ENCODE measurements at places on chromosomes 7 and 10.

GRCh38 chr7:151865070-151865670, 11.7 kb downstream of the PRKAG2 start:
- no peak for DNase-seq

DNA sequence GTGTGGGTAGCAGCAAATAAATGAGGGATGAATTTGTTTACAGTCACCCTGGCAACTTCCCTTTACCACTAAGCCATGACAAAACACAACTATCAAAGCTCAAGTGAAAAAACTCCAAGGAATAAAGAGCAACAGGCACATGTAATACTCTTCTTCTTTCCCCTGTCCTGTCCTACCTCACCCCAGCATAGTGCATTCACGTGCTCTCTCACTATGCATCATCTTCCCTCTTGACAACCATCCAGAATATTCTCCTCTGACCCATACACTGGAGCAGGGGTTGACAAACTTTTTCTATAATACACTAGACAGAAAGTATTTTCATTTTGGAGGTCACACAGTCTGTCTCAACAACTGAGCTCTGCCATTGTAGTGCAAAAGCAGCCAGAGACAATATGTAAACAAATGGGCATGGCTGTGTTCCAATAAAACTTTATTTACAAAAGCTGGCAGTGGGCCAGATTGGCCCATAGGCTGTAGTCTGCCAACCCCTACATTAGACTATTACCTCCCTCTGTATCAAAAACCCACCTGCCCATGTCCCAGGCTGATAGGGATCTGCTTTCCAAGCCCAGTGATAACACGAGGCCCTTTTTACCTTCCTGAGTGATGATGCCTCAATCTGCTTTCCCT, 354.5 kb downstream of the FGFR2 start:
- DNase-seq: no peak

DNA sequence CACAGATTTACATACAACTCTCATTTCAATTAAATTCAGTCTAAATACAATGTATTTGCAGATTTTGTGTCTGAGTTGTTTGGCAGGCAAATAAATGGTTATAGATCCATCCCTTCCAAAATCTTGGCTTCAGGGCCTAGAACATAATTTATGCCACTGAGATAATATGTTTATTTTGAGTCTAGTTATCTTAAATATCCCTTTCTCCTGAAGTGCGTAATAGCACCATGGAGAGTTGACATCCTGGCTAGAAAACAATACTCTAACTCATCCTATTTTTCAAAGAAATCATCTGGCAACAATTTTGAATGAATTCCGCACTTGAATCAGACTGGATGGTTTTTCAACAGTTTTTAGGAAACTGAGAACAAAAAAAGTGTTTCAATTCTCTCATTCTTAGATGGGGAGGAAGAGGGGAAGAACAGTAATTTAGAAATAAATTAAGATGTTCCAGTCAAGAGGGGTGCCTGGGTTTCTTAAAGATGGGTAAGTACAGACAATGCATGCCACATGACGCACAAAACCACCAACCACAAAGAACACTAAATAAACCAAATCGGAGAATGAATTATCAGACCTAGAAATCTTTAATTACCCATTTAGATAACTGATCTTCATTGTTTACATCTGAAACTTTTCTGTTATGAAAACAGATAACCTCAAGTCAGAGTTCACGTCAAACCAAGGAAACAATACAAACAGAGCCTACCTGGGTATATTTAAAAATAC, 228.7 kb upstream of the PTN start:
- DNase-seq: no peak

DNA sequence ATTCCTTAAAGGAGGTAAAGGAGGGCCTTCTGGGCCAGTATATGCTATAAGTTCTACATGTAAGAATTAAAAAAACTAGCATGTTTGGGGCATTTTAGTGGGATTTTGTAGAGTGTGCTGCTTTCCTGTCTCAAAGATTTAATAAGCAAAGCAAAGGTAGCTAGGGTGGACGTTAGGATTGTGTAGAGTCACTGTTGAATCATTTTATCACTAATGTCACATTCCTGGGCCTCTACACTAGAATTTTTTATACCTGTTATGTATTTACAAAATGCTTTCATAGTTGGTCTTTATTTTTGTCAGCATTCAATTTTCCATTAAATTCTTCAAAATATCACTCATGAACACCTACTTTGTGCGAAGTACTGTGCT, 139.4 kb upstream of the PHYHIPL start:
- DNase-seq: no peak

- no peak for DNase-seq
These were observed 503.3 kb downstream of the SORCS1 start for GRCh38 chr10:106661133-106661766.

- no peak for DNase-seq
These were observed 33.2 kb downstream of the ABCC2 start for GRCh38 chr10:99815621-99816020.

- DNase-seq: no peak
These were observed 111.2 kb downstream of the RNLS start for GRCh38 chr10:88471899-88472298.

- DNase-seq: no peak
These were observed 194.1 kb downstream of the DGKI start for GRCh38 chr7:137652721-137653120.

GRCh38 chr10:109971634-109972033, 36.1 kb upstream of the ADD3 start:
- DNase-seq: no peak

DNA sequence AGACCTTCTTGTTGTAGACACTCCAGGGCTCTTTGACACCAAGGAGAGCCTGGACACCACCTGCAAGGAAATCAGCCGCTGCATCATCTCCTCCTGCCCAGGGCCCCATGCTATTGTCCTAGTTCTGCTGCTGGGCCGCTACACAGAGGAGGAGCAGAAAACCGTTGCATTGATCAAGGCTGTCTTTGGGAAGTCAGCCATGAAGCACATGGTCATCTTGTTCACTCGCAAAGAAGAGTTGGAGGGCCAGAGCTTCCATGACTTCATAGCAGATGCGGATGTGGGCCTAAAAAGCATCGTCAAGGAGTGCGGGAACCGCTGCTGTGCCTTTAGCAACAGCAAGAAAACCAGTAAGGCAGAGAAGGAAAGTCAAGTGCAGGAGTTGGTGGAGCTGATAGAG, 5.5 kb downstream of the GIMAP7 start:
- peak; percentile 42 for DNase-seq

- no peak for DNase-seq
These were observed 1.9 kb downstream of the SEMA4G start for GRCh38 chr10:100970914-100971811.

DNA sequence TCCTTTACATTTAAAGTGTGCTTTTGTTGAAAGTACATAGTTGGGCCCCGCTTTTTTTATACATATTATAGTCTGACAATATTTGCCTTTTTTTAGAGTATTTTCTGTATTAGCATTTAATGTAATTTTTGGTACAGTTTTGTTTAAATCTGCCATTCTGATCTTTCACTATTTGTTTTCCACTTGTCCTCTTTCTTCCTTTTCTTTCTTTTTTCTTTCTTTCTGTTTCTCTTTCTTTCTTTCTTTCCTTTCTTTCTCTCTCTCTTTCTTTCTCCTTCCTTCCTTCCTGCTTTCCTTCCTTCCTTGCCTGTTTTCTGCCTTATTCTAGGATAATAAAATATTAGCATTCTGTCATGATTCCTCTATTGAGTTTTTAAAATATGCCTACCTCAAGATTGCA, 9.5 kb downstream of the LIPK start:
- no peak for DNase-seq

- DNase-seq: no peak
These were observed 213.7 kb downstream of the GRID1 start for GRCh38 chr10:86152911-86153310.

DNA sequence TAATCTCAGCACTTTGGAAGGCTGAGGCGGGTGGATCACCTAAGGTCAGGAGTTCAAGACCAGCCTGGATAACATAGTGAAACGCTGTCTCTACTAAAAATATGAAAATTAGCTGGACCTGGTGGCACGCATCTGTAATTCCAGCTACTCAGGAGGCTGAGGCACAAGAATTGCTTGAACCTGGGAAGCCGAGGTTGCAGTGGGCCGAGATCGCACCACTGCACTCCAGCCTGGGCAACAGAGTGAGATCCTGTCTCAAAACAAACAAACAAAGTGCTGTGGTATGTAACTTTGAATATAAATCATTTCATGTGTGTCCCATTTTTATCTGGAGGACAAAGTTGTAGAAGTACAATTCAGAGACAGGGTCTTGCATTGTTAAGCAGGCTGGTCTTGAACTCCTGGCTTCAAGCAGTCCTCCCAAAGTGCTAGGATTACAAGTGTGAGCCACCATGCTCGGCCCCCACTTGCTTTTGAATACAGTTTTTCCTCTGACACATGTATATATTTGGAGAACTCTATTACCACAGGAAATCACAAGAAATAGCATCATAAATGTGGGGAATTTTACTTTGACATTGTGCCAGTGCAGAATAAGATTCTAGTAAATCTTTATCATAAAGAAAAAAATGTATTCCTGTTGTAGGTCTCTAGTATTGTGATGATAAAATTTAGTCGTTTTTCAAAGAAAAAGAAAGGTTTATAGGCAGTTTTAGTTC, 32.6 kb downstream of the PTPN12 start:
- no peak for DNase-seq

- no peak for DNase-seq
These were observed 9.0 kb upstream of the RASSF4 start for GRCh38 chr10:44950326-44951225.

DNA sequence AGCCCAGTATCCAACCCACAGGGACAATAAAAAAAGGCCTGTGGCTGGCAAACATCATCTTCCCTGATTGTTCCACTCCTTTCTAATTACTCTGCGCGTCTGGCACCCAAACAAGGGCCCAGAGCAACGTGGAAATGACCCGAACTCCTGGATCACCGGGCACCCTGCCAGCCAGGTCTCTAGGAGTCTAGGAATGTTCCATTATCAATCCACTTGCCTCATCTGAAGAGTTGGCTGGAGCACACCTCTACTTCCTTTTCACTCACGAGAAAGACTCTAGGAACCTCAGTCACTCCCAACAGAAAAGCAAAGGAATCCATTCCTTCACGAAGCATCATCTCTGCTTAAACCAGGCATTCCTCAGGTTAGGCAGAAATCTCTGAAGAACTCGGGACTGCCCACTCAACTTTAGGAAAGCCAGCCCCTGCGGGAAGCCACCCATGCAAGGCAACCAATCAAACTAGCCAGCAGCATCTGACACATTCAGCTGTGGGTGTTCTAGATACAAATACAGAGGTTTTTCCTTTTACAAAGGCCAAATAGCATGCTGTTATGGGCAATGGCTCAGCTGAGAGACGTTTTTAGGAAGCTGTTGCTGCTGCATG, 37.7 kb downstream of the ATXN7L1 start:
- DNase-seq: no peak

DNA sequence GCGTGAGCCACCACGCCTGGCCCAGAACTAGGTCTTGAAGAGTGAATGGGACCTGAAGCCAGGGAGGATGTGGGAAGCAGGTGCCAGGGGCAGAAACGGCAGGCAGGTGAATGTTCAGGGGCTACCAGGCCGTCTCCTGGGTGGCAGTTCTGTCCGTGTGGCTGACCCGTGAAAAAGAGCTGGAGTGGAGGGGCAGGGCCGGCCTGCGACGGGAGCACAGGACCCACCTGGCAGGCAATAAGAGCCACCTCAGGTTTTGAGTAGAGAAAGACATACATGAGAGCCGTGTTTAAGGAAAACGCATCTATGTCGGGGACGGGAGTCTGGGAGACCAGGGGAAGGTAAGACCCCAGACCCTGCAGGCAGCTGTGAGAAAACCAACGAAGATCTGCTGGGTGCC, 70.7 kb upstream of the ATP6V0A4 start:
- DNase-seq: no peak

DNA sequence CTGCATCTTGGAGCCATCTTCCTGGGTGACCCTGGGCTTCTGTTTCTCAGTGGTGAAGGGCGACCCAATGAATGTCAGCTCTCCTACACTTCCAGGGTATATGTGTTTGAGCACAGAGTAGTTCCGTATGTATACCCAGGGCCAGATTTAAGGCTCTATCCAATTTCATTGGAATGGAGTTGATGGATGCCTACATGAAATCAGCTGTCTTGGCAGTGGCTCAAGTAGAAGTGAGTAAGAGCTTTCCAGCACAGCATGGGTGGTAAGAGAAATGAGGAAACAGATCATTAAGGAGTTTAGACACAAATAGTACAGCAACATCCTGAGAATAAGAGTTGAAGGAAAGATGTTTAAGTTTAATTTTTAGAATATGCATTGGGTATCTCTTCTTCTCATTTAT, 433.0 kb downstream of the PAXIP1 start:
- no peak for DNase-seq

DNA sequence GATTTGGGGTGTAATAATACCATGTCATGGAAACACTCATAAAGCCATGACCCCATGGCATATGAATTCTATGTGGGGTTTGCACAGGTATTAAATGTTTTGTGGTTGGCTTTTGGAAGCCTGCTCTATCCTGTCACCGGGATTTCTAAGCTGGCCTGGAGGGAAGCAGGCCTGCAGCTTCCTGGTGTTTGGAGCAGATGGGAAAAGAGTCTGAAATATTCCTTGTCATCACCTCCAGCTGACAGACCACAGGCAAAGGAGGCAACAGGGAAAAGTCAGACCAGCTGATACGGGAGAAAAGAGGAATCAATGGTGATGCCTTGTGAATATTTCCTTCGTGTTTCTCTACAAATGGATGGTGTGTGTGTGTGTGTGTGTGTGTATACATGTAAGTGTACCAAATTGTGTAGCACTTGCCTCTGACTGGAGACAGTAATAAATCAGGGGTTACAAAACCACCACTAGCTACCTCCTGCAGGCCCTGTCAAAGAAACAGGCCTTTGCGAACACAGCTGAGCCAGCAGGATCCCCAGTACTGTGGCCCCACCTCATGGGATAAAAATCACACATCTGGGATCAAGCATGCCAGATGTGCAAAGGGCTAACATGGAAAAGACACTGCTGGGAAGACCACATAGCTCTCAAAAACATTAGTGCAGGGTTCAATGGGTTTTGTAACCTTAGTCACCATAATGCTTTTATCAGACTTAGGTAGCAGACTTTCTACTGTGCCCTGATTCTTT, 120.8 kb upstream of the HPS1 start:
- no peak for DNase-seq

DNA sequence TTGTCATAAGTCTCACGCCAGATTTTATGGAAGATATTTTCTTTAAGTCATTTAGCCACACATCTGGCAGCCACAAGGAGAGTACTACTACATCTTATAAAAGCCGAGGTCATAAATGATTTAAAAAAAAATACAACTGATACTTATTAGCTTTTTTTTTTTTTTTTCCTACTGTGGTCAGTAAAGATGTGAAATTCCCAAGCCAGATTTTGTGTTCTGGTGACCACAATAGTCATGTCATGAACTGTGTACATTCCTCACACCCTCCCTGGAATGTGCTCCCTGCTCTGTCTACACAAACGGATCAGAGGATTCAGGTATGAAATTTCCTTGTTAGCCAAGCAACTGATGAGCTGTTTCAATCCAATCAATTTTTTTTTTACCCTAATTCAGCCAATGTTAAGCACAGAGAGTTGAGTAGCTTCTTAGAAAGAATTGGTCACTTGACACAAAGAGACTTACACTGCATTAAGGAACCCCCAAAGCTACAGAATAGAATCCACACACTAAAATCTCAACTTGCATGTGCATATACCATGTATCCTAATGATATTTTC, 54.7 kb downstream of the CHRM2 start:
- DNase-seq: no peak

- no peak for DNase-seq
These were observed 147.1 kb upstream of the LRRN3 start for GRCh38 chr7:110943701-110944345.

- no peak for DNase-seq
These were observed 517.4 kb upstream of the ZMIZ1 start for GRCh38 chr10:78551184-78552005.
